DND-41 (cell line): ENCODE measurements at places on chromosomes 5 and 9.

DNA sequence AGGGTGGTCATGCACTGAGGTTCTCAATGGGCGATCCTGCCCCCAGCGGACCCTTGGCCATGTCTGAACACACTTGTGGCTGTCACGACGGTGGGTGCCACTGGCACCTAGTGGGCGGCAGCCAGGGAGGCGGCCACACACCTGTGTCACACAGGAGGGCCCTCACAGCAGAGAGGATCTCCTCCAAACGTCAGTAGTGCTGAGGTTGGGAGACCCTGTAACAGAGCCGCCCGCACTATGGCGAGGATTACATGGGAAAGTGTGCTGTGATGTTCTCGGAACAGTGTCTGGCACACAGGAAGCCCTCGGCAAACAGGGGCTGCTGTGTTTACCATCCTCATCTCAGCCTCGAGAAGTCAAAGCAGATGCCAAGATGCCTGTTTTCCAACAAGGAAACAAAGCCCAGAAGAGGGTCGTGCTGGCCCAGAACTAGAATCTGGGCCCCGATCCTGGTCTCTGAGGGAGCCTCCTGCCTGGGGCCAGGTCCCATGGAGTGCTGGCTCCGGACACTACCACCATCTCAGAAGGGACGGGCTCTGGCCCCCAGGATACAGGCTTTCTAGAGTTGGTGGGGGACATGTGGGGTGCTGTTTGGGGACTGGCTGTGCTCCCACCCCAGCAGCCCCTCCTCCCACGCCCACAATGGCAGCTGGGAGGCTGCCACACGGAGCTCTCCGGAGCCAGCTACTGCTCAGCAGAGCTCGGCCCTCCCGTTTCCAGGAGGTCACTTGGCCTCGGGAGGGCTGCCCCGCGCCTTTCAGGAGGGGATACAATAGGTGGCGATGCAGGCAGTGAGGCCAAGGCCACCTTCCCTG, 48.2 kb downstream of the DBH start:
- no peak for DNase-seq

- DNase-seq = no peak
These were observed 6.1 kb downstream of the BASP1 start for GRCh38 chr5:17223367-17224185.

- DNase-seq = no peak
These were observed 204.1 kb downstream of the DEPDC1B start for GRCh38 chr5:60495644-60496520.

GRCh38 chr5:75681125-75681830, 36.0 kb downstream of the POC5 start:
- DNase-seq = no peak

GRCh38 chr5:33315189-33315588, 125.6 kb upstream of the TARS1 start:
- no peak for DNase-seq

DNA sequence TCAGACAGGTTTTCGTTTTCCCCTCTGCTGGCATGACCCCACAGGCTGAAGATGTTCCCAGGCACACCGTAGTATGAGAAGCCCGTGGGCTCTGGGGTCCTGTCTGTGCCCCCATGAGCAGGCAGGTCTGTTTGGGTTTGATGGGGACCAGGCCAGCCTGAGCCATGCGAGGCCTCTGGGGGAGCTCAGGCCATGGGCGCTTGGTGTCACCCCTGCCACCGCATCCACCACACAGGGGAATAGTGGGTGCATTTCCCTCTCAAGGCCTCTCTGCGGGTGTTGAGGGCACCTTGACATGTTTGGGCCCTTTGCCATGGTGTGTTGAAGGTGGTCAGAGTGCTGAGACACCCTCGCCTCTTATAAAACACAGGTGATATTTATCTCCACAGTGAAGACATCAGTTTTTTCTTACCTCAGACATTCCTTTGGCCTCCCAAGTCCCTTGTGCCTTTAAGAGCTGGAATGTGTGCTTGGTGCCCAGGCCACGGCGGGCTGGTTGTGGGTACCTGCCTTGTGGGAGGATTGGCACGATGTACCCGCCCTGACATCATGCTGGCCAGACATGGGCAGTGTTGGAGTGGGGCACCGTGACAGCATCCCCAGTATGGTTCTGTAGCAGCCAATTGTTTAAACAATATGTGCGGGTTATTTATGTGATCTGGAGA, 68.3 kb downstream of the WNK2 start:
- no peak for DNase-seq

DNA sequence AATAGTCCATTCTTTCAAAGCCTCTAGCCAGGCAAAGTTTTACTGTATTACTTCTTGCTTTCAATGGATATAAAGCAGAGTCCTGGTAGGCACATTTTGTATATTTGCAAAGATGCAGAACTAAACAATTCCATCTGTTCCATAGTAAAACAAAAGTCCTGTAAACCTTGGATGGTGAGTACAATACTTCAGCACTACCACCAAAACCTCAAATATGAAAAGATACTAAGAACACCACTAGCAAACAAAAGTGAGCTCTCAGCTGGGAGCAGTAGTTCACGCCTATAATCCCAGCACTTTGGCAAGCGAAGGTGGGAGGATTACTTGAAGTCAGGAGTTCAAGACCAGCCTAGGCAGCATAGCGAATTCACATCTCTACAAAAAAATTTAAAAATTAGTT, 195.0 kb downstream of the MSX2 start:
- no peak for DNase-seq

DNA sequence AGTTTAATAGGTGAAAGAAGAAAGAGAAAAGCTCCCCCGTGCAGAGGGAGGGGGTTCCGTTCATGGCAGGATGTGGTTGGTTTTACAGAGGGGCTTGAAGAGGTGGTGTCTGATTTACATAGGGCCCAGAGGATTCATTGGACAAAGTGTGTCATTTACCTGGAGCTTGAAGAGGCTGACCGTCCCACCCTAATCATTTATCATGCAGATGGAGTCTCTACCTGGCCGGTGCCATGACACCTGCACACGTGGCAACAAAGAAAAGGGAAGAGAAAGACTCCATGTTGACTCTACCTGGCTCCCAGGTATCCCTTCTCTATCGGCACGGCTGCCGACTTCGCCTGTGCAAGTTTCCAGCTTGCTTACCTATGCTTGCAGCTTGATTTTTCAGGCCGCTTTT, 35.3 kb upstream of the PRRC2B start:
- peak; percentile 63 for DNase-seq

DNA sequence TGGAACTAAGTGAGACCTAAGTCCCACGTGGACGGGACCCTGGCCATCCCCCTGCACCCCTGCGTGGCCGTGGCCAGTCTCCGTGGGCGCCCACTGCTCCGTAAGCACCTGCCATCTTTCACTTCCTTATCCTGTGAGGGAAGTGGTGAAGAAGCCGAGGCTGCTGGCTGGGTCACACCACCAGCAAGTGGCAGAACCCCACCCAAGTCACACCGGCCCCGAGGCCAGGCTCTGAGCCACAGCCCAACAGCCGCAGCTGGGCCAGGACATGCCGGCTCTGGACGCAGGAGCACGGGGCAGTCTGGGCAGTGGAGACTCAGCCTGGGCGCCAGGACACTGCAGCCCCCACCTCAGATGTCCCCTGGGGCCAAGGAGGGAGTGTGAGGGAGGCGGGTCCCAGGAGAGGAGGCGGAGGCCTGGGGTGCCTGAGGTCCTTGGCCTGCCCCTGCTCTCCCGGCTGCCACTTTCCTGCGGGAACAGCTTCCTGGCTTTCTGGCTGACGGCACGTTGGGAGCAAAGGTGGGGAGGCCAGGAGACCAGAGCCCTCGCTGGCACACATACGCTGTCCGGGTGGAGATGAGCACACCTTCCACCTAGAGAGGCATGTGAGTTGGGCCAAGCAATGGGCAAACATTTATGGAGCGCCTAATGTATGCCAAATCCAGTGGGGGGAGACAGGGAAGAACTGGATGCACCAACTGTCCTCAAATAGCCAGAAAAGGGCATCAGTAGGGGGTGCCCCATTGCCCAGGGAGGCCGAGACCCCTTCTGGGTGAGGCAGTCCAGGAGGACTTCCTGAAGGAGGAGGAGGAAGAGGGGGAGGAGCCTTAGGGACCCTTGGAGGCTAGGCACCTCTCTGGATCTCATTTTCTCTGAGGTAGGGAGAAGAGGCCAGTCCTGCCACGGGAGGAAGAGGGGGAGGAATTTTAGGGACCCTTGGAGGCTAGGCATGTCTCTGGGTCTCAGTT, 43.9 kb upstream of the EGFL7 start:
- DNase-seq = no peak

GRCh38 chr5:173923218-173924095, 35.3 kb downstream of the CPEB4 start:
- DNase-seq = no peak

DNA sequence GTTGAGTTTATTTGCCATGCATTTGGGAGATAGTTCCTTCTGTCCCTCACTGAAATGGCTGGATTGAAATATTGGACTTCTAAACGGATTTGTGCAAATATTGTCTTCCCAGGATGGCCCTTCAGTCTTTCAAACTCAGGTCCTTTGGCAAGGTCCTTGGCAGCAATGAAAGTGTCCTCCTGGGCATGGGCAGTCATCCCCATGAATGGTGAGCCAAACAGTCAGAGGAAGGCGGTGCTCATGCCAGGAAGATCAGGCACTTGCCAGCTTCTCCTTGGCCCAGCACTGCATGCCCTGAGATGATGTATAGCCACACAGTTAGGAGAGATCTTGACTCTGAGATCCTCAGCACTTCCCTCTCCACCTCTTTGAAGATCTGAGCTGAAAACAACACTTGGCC, 221.4 kb upstream of the KLF4 start:
- no peak for DNase-seq

GRCh38 chr5:120463991-120464626, at the start of gene PRR16:
TSS of gene PRR16 (plus strand) at chr5:120464300.
- no peak for DNase-seq

DNA sequence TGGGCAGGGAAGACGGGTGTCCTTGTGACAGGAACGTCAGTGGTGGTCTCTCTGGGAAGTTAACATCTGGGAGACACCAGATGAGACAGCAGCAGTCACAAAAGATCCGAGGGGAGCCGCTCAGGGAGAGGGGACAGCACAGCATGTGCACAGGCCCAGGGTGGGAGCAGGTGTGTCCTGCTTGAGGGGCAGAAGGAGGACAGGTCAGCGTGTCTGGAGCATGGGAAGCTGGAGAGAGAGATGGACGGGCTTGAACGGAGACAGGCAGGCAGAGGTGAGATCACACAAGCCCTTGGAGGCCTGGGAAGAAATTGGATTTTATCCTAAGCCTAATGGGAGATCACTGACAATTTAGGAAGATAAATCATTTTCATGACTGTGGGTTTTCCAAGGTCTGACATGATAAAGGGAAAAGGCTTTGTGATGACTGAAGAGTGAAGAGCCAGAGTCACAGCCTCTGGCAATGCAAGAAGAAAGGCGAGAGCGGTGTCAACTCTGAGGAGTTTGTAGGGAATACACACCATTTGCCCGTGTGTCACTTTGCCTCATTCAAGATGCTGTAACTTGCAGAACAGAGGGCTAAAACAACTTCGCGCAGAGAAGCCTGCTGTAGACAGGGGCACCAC, 88.3 kb downstream of the FSTL4 start:
- no peak for DNase-seq

DNA sequence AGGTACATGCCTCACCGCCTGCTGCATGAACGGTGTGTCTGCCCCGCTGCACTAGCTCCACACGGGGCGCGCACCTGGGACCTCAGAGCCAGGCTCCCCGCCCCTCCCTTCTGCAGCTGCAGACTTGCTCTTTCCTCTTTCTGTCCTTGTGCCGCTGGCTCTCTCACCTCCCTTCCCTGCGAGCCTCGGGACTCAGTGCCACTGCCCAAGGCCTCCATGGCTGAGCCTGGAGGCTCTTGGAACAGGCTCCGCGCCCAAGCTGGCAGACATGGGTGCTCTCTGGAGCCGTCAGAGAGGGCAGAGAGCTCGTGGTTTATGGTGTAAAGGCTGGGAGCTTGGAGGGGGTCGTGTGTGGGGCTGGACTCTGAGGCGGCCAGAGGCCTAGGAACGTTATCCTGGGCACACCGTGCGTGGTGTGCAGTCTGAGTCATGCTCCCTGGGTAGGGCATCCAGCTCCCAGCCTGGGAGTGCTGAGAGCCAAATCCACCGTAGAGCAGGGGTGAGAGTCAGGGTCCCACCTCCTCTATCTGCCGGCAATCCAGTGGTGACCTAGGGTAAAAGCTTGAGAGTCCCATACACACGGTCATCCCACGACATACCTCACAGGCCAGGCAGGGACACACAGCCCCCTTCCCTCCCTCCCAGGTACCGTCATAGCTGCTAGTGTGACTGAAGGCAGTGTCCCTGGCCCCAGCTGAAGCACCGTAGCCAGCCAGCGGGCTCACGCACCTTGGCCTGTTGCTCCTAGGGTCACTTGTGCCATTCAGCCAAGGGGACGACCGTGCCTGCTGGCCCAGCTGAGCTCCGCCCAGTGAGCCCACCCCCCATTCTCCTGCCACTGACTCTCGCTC, 22.4 kb downstream of the GOLGA2 start:
- no peak for DNase-seq

GRCh38 chr9:70127540-70128416, 84.1 kb downstream of the MAMDC2 start:
- DNase-seq = no peak
